SK-MEL-5 (cell line): ENCODE measurements at places on chromosomes 2 and 18. TPM values are rescaled to one million over a fixed set of nuclear protein-coding genes. Genes with fewer than 3 reads are reported as not detected.

Gene AGAP1
- total RNA-seq = 15.8 and 16.4 TPM in 2 replicates

Gene ANKRD62
- total RNA-seq = 0.29 and 0.37 TPM in 2 replicates

Gene THAP4
- 35.2 and 39.6 TPM in 2 replicates for total RNA-seq

DNA sequence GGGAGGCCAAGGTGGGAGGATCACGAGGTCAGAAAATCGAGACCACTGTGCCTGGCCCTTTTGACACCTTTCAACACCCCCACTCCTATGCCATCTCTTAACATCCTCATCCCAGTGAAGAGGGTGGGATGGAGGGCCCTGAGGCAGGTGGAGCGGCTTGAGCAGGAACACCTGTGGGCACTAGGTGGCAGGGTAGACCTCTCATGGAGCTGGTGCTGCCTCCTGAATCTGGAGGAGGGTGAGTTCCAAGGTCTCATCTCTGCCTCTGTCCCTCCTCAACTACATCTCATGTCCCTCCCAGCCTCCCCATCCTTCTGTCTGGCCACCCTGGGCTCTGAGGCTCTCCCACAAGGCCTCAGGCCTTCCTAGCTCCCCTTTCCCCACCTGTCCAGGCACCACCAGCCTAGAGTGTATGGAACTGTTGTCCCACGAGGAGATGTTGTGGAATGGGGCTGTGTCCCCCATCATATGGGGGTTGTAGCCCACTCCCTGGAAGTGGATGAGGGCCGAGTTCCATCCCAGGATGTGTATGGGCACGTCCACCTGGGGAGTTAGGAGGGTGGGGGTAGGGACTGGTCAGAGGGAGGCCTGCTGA is 17.0 kb upstream of the CRYBA2 start:
- DNase-seq = peak; percentile 63

DNA sequence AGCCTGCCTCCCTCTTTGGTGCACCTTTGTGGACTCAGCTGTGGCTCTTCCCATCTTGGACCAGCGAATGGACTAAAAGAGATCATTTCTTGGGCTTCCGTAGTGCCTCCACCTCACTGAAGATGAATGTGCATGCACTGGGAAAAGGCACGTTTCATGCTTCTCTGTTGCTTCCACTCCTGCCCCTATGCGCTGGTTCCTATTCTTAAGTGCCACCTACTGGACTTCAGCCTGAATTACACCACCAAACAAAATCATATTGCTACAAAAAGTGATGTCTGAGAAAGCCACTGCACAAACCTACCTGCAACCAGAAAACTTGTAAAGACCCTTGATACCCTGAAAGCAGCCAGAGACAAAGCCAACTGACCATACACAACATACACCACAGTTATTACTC is 695.6 kb downstream of the TSN start:
- peak; percentile 60 for DNase-seq

- no peak for DNase-seq
These were observed 1.1 kb downstream of the MAP2 start for GRCh38 chr2:209424781-209425470.

DNA sequence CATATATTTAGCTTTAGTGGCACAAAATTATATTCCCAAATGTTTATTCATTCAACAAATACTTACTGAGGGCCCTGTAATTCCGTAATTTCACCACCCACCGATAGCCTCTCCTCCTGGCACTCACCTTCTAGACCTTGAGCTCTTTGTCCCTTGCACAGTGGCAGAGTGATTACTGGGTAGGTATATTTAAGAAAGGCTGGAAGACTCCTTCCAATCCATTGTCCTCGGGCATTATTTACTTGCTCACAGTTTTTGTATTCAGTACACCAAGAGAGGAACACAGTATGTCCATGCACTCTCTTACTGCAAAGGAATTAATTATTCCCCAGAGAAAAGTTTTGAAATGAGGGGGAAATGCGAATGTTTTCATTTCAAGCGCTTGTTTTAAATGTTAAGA is 1.1 kb upstream of the CDCA7 start:
- no peak for DNase-seq

DNA sequence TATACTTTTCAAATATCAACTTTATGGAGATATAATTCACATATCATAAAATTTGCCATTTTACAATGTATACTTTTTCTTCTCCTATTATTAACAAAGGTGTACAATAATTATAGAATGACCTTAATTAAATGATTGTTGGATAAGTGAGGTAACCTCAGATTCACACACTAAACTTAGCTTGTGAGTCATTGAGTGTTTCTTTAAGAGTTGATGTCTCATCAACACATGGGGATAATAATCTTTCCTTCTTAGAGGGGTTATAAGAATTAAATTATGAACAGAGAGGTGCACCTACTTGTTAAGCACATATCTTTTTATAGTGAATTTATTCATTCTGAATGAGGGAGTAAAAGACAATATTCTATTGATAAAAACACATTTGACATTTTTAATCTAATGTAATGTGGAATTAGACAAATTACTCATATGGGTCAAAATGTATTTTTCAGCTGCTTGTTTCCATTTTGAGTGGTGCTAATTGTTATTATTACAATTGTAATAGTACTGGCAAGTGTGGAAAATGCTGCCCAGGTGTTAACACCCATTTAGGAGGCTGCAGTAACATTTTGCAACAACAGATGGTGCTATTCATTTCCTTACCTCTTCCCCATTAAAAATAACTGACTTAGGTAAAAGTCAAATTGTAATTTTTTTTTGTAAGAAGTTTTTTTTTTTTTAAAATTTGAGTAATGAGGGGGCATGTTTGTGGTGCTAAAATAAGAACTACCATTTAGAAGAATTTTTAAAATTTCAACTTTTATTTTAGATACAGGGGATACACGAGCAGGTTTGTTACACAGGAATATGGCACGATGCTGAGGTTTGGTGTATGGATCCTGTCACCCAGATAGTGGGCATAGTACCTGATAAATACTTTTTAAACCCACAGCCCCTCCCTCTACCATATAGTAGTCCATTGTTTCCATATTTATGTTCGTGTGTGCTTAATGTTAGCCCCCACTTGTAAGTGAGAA is 32.1 kb upstream of the DYNAP start:
- DNase-seq = peak; percentile 31

GRCh38 chr2:177535958-177536504 is 143.5 kb downstream of the AGPS start:
- DNase-seq = no peak
